ENCODE measurements at places on chromosomes 2 and 18. TPM values are rescaled to one million over a fixed set of nuclear protein-coding genes. Genes with fewer than 3 reads are reported as not detected.

DNA sequence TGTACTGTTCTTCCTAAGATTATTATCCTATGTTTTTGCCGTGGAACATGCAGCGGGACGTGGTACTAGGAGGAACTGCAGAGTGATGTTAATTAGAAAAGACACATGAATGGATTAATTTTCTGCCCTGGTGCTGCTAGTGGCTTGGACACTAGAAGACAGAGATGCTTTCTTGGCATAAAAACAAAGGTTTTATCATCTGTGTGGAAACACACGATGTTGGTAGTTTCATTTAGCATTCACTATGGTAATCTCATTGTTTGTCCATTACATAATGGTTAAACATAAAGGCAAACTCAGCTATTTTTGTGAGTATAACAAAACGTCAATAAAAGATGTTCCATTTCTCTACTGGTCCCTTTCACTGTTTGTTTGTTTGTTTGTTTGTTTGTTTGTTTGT lies 22.8 kb downstream of the COL6A3 start:
- DNase-seq = no peak

DNA sequence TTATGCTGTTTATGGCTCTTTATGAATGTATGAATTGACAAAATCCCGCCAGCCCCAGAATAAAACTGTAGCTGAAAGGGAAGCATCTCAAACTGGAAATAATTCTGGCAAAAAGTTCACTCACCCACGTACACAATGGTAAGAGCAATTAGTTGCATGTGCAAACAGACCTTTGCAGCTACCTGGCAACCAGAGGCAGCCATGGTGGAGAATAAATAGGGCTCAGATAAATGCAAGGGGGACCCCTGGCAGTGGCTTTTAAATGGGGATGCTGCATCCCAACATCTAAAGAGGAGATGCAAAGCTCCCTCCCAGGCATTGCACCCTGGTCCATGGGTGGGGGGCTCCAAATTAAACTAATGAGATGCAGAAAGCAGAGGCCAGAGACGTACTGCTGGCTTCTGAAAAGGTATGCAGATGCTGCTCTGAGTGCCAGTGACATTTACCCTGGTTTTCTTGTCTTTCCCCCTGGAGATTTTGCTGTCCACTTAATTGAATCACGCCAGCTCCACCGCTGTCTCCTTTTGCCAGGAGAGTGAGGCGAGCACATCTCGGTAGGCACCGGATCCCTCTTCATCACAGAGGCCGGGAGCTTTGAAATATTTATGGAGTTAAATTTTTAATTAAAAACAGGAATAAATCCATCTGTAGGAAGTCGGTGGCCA lies 126.6 kb upstream of the NRP2 start:
- no peak for DNase-seq

- DNase-seq = no peak
Observed at GRCh38 chr2:76688732-76689131, 833.4 kb downstream of the LRRTM4 start.

GRCh38 chr2:26491563-26492167 lies 13.7 kb upstream of the OTOF start:
- DNase-seq = no peak

- no peak for DNase-seq
Observed at GRCh38 chr2:225667445-225667844, 267.9 kb downstream of the NYAP2 start.

- DNase-seq = no peak
Observed at GRCh38 chr2:60303680-60304079, 249.8 kb downstream of the BCL11A start.

GRCh38 chr2:85429213-85429923 lies 10.9 kb downstream of the SH2D6 start:
- no peak for DNase-seq

The NLRC4 gene
- not detected for total RNA-seq

The PLCL1 gene
- total RNA-seq = 1.6 TPM
